Stimulated activated CD4-positive, alpha-beta T cell treated with anti-CD3 and anti-CD28 coated beads, TNF-alpha, amount 100 ng/mL, for 1 hour (primary cell): ENCODE measurements at places on chromosomes 1 and 21.

GRCh38 chr1:105072850-105073249 is 1323.2 kb downstream of the AMY1C start:
- no peak for DNase-seq

DNA sequence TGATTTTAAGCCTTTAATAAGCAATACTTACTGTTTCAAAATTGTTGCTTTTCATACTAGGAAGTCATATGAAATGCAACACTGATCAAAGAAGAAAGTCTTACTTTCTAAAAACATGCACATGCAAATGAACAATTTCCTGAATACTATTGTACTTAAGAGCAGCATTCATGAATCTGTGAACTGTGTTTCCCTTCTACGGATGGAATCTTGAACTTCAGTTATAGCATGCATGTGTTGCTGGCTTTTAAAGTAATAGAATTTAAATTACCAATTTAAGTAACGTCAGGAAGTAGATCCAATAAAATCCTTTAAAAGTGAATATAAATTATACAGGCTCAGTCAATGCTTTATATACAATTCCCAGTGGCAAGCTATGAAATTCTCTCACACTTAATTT is 348.9 kb downstream of the KCNT2 start:
- DNase-seq: no peak

DNA sequence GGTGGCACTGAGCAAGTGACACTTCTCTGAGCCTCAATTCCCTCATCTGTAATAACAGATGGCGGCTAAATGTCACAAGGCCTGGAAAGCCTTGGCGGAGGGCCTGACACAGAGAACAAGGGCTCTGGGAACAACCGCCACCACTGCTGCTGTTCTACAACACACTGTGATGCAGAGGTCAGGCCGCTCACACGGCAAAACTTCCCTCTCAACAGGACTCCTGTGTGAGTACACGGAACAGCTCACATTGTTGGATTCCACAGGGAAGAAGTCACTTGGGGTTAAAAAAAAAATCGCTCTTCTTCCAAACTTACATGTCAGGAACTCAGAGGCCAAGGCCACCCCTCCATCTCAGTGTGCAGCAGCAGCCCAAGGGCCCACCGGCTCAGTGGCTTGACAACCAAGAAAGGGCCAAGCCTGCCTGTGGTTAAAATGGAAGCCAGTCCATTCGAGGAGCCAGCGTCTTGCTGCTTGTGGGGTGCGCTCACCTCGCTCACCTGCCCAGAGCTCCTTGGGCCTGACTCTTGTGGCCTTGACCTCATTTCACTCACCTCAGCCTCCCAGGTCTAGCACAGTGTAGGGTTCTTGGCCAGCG is 101.1 kb downstream of the RAVER2 start:
- DNase-seq: no peak

- no peak for DNase-seq
Measured at GRCh38 chr1:180946541-180947498, 34.1 kb downstream of the KIAA1614 start.

GRCh38 chr1:186799689-186800054 is 29.1 kb upstream of the PLA2G4A start:
- DNase-seq: no peak

GRCh38 chr1:118973531-118974137 is 14.5 kb downstream of the TBX15 start:
- DNase-seq: no peak

- no peak for DNase-seq
Measured at GRCh38 chr1:167922611-167923074, 8.7 kb upstream of the ADCY10 start.

DNA sequence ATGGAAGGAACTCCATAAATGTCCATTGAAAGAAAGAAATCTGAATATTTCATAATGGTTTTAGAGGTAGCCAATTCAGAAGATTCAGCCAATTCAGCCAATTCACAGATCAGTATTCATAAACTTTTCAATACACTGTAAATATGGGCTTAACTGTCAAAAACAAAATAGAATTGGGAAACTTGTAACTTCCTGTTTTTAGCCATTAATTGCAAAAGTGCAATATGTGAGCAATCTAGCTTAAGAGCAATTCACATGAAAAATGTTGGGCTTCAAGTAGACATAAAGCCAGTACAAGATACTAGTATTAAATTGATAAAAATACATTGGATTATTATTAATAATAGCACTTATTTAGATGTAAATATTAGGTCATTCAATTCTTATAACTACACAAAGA is 27.5 kb upstream of the PLPPR4 start:
- no peak for DNase-seq

DNA sequence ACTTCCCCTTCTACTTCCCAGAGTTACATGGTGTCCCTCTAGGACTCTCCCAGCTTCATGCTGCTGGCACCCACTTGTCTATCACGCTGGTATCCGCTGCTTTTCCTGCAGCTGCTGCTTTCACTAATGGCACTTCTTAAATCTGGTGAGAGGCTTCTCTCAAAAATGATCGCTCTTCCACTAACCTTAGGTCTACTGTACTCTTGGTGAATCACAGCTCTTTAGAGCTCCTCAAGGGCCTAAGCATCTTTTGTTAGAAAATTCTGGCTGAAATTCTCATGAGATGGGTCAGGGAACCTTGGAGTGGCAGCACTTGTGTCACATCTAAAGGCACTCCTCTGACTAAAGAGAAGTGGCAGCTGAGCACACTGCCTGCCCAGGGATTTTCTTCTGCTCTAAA is 32.1 kb downstream of the ZMYND12 start:
- no peak for DNase-seq

- no peak for DNase-seq
Measured at GRCh38 chr21:41011098-41011731, 156.7 kb upstream of the BACE2 start.

DNA sequence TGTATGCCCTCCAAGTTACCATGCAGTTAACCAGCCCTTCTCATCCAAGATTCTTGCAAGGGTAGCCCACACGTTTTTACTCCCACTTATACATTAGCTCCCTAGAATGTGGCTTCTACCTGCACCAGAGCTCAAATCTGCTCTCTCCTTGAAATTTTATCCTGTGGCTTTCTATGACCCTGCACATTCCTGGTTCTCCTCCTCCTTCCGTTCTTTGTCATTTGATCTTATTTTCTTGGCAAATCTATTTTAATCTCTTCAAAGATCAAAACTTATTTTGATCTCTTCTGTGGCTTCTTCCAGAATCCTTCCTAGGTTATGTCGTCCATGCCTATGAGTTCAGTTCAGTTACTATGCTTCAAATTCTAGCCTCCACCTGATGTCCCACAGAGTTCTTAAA is 115.6 kb upstream of the GUCA2B start:
- no peak for DNase-seq

- no peak for DNase-seq
Measured at GRCh38 chr1:55803429-55803828, 588.3 kb upstream of the USP24 start.

GRCh38 chr1:67733681-67734322 is 48.8 kb downstream of the GADD45A start:
- DNase-seq: no peak

DNA sequence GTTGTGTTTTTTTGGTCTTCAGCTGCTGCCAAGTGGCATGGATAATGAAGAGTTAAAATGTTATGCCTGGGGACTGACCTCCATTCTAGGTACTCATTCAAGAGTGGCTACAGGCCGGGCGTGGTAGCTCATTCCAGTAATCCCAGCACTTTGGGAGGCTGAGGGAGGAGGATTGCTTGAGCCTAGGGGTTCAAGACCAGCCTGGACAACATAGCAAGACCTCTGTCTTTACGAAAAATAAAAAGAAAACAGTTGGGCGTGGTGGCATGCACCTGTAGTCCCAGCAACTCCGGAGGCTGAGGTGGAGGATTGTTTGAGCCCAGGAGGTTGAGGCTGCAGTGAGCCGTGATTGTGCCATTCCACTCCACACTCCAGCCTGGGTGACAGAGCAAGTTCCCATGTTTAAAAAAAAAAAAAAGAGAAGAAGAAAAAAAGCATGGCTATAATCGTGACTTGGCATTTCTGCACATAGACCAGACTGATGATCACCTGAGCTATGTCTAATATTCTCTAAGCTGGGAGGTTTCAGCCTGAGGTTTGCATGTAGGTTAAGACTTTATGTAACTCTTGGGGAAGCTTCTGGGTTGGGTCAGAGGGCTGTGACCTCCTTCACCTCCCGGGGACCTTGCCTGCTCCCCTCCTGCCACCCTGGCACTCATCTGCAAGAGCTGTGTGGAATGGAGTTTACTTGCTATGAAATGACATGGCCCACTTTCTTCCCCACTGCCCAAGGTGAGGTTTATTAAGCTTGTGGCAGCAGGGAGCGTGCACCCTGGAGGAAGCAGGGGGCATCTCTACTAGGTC is 51.3 kb downstream of the DHRS3 start:
- DNase-seq: no peak

GRCh38 chr1:224113545-224113917 is 380 bp upstream of the FBXO28 start:
- no peak for DNase-seq
